Muscle of arm (tissue), 14 donors: ENCODE measurements at places on chromosomes 5 and 9.

DNA sequence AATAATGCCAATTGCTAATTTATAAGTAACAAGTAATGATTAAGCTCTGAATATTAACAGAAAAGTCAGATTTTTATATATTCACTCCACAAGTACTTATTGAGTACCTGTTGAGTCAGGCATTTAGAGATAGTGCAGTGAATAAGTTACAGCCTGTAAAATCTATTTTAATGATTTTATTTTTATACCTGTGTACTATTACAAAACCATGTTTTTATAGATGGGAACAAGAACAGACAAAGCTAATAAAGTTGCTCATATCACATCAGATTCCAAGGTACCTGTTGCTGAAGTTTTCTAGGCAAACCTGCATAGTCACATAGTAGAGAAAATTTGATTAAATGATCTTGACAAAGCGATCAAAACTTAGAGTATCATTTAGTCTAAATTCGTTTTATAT is 623.7 kb downstream of the EFNA5 start:
- no peak for DNase-seq

- peak; percentile 67 for DNase-seq
Measured at GRCh38 chr9:12272471-12273120, 420.6 kb upstream of the TYRP1 start.

DNA sequence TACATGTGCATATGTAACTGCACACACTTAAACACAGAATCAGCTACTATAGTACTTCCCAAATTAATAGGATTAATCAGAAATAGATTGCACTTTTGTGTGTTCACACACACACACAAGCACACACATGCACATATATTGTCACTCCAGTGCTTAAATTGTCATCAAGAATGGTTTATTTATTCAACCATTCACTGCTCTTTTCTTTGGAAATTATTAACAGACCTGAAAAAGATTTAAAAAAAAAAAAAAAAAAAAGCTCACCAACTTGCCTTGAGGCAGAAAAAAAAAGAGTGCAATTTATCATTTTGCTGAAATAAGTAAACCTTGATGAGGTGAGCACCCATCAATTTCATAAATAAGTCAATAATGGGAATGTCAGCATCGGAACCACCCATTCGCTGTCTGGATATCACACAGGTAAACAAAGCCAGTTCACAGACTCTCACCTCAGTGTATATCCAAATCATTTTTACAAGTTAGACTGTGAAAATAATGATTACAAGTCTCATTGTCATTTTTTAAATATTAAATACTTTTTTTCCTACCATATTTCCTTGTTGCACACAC is 562.8 kb downstream of the BNC2 start:
- DNase-seq: no peak

GRCh38 chr5:26026044-26026443 is 1012.3 kb downstream of the CDH9 start:
- no peak for DNase-seq

- DNase-seq: no peak
Measured at GRCh38 chr9:27408001-27408400, 111.1 kb upstream of the EQTN start.

DNA sequence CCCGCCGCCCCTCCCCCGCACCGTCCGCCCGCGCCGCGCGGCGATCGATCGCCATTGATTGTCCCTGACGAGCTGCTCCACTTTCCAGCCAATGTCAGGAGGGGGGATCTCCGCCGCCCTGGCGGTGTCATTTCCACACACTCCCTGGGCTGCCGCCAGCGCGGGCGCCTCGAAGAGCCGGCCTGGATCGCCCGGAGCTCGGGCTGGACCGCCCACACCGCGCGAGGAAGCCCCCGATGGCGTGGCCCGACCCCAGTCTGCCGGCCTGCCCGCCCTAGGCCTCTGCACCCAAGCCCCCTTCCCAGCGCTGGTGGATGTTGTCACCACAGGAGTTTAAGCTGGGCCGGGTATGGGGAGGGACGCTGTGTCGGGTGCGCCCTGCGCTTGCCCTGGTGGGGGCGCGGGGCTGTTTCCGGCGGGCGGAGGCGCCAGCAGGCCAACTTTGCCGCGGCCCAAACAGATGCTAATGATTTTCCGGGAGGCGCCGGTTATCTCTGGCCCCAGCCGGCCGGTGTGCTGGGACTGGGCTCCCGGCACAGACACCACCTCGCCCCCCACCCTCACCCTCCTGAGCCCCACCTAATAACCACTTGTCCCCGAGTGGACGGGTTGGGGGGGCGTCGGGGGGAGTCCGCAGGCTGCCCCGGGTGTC is 10.6 kb upstream of the CXXC5 start:
- peak; percentile 94 for DNase-seq

DNA sequence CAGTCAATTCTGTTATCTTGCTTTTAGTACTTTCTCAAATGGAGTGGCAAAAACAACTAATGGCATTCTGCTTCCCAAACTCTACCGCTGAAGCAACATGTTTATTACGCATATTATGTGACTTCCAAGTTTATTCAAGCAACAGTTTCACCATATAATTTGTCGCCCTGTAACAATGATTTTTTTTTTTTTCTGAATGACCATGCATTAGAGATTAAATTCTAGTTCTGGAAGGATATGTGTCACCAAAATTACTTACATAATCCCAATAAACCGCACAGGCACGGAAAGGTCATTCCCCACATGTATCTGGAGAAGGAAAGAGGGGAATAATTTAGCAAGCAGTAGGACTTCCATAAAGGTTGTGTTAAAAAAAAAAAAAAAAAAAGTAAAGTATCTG is 691.8 kb downstream of the DNAH5 start:
- no peak for DNase-seq

- DNase-seq: no peak
Measured at GRCh38 chr9:23606107-23606506, 219.9 kb downstream of the ELAVL2 start.

GRCh38 chr9:113343732-113344231 is 3.7 kb upstream of the WDR31 start:
- DNase-seq: peak; percentile 7

GRCh38 chr5:160280384-160281095 is 31.8 kb downstream of the CCNJL start:
- no peak for DNase-seq

DNA sequence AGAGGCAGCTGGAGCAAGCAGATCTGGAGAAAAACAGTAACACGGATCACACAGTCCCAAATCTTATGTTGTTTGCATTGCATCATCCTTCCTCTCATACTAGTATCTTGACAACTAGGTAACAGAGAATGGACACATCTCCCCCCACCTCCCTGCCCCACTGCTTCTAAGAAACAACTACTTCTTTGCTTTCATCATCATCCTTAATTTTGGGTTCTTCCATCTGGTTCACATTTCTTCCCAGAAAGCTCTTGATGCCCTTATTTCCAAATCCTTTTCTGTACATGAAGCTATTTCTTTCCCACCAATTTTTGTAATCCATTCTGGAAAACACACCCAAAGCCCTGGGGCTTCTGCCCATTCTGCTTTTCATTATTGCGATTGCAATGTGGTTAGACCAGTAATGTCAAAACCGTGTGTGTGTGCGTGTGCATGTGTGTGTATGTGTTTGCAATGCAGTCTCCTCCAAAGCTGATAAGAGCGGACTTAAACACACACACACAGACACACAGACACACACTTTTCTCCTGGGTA is 254.7 kb upstream of the SLC30A5 start:
- DNase-seq: peak; percentile 13

DNA sequence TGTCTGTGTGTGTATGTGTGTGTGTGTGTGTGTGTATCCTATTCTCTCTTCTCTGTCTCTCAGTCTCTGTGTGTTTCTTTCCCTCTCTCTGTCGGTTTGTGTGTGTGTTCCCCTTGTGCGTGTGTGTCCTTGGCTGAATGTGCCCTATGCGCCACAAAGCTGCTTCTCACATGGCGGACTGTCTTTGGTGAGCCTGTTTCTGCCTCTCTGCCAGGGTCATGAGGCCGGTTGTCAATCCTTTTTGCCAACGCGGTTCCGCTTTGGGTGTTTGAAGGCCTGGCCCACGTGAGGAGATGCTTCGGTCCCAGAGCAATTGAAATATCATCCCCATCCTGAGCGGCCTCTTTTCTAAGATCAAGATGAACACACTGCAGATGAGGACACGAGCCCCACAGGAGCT is 476.0 kb downstream of the SPATA31A7 start:
- DNase-seq: no peak

DNA sequence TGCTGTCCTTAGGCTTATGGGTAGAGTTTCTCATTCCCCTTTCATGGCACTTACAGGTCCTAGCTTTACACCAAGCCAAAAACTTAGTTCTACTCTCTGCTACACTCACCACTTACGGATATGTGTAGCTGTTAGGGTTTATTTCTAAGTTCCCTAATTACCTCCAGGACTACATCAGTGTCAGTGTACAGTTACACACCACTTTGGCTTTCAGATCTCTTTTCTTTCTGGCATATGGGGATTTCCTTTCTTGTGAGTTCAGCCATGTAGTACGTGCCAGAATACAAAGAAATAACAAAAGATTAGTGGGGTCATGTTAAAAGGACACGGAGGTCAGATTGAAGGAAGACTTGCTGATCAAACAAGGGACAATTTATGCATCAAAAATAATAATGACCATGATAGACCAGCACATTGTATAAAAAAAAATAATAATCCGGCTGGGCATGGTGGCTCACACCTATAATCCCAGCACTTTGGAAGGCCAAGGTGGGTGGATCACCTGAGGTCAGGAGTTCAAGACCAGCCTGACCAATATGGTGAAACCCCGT is 41.8 kb downstream of the LYRM7 start:
- DNase-seq: no peak

DNA sequence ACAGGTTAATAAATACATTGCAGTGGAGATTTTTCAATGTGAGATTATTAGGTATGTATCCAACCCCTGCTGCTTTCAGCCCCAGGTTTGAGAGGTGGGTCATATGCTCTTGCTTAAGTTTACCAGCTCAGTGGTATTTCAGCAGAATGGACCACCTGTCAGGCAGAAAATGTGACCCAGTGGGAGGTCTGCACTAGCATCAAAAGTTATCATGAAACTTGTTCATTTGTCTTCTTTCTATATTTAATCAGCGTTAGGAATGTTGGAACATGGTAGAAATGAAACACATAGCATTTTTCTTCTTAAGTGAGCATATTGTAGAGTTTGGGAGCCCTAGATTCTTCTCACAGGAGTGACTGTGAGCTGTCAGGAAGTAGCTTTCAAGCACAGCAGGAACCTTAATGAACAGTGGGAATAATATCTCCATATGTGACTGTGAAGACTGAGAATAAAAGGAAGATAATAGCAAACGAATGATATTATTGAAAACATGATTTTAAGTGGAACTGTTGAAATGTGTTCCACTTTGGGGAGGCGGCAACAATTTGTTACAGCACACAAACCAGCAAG is 596.9 kb upstream of the CDH6 start:
- DNase-seq: no peak

DNA sequence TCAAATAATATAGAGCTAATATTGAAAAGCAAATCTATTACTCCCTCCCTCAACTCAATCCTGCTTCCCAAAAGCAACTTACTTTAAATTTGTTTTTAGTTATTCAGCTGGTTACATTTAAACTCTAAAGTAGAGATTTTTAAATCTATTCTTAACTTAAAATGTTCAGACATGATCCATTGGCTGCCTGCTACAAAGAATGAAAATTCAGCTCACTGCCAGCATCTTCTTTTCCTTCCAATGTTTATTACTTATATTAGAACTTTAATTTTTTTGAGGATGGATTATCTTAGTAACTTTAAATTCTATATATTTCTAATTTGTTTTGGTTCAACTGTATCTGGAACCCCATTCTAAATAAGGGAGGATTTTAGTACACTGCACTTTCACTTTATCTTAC is 163.2 kb downstream of the TMEM167A start:
- no peak for DNase-seq

- DNase-seq: no peak
Measured at GRCh38 chr5:142023836-142024235, 11.0 kb upstream of the GNPDA1 start.

- DNase-seq: no peak
Measured at GRCh38 chr5:31537349-31537748, 5.2 kb downstream of the C5orf22 start.

DNA sequence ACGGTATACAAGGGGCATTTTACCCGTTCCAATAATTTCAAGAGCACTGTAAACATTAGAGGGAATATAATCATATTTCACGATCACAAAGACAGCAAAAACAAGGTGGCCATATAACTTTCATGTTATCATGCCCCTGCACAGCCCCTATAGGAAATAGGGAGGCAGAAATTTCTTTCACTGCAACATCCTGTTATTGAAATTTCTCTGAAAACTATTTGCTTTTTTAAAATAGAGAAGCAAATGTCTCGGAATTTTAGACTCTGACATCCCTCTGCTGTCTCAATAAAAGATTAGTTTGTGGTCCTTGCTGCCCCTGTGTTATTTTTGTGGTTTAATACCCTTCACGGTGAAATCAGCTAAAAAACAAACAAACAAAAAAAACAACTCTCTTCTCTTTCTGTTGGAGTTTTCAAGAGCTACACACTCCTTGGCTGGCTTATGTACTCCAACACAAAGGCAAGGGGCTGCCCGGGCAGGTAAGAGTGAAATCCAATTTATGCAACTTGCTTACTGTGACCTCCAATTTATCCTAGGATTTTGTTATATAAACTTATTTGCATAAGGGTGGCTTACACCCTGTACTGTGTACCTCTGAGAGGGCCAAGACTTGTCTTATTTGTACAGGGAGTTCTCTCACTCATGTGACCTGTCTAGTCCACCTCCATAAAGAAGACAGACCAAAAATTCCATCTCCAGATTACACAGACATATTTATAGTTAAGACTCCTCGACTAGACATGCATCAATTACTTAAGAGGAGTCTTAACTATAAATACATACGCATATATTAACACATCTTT is 223.6 kb downstream of the MLLT3 start:
- no peak for DNase-seq

DNA sequence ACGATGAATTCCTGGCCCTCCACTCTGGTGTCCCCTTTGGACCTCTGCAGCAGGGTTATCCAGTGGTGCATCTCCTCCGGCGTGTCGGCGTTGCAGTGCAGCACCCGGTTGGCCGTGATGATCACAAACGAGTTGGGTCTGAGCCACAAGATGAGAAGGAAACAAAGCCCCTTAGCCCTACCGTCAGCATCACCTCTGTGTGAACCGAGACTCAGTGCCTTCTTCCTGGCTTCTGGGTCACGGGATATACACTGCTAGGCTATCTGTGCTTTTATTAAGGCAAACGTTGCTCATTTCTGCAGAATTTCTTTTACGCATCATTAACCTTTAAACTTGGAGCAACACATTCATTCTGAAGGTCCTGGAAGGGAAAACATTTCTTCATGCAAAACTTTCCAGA is 65.1 kb upstream of the RETREG1 start:
- no peak for DNase-seq

DNA sequence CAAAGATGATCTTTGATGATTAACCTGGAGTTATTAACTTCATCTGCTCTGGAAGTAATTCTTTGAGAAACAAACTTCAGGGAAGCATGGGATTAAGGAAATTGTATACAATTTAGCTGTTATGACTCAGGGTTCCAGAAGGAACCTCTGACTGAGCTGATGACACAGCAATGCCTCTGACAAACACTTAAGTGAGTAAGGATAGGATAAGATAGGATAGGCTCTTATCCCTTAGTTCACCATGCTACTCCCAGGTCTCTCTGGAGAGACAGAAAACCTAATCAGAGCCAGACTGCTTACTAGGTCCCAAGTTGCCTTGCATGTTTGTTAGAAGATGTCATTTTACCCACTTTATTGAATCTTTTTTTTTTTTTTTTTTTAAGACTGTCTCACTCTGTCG is 12.6 kb upstream of the TMEM38B start:
- no peak for DNase-seq
